C1 segment of cervical spinal cord (tissue), 14 donors: ENCODE measurements at places on chromosomes 12 and 14.

DNA sequence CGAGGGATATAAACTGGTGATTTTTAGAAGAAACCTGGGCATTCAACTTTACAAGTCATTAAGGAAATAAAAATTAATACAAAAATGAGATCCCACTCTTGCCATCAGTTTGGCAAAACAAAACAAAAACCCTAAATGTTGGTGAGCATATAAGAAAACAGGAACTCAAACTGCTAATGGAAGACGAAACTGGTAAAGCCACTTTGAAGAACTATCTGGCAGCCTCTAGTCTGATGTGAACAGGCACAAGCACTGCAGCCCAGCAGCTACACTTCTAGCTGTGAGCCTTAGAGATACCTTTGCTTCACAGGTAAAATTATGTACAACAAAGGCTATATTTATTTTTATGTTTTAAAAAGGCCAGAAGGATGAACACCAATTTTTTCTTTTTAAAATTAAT, 459.6 kb downstream of the ZFP36L1 start:
- DNase-seq: no peak

DNA sequence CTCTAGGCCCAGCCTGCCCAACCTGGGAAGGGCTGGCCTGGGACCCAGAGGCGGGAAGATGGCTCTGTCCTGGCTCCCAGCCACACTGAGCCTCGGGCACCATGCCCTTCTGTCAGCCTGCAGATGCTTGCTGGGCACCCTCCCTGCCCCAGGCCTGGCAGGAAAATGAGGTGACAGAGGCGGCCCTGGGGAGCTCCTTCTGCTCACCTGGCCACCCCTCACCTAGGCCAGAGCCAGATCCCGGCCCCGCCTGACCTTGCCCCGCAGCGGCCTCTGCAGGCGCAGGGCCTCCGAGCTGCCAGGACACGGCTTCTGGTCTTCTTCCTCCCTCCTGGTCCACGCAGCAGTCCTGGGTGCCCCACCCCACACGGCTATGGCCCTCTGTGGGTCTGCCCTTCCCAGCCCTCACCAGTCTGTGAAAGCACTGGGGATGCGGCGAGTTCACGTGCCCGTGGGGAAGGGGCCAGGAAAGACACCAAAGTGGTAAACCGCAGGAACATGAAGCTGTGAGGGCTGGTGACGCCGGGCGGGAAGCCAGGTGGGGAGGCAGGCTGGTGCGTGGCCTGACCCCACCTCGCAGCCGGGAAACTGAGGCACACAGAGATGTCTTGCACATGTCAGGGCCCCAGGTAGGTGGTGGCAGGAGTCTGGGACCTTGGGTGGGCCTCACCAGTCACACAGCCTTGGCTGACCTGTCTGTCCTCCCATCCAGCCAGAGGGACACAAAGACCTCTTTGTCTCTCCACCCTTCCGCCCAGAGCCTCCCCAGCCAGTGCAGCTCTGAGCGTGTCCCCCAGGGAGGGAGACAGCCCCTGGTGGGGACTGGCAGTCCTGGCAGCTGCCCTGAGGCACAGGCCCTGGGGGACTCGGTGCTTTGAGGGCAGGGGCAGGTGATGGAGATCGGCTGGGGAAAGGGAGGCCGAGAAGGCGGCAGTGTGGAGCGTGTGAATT, 12.8 kb downstream of the BAG5 start:
- peak; percentile 73 for DNase-seq

DNA sequence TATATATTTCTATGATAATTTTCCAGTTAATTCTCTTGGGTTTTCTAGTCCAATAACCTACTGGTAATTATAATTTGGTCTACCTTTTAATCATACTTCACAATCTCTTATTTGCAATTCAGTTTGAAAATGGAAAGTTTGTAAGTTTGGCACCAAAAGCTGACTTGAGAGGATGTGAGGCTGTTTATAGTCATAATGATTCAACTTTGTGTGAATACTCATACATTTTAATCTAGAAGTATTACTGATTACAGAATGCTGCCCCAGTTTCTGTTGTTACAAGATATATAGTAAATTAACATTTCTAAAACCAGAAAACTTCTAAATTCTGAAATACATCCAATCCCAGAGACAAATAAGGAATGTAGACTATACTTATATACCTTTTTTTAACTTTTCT, 158.2 kb downstream of the SLC38A4 start:
- no peak for DNase-seq

DNA sequence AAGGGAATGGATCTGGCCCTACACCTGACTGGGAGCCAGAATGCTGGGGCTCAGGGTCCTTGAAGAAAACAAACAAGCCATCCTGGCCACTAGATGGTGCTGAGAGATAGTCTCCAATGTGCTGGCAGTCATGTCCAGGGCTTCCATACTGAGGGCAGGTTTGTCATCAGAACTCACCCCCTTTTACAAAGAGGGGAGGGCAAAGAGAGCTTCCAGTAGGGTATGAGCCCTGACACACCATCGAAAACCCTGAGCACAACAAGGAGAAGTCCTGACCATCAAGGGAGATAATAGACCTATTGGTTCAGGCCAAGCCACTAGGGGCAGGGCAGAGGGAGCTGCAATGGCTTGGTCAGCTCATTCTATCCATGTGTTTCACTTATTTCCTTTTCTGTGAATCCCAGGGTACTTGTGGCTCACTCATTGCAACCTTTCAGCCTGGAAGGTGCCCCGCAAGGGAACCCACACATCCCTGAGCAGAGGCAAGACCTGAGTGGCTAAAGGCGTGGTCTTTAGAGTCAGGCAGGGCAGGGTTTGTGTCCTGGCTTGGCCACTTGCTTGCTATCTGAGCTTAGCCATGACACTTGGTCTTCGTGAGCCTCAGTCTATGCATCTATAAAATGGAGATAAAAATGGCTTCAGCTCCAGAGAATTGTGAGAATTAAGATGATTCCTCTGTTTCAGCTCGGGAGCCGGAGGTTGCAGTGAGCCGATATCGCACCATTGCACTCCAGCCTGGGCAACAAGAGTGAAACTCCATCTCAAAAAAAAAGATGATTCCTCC, 6.2 kb upstream of the PLEKHH1 start:
- DNase-seq: peak; percentile 68

- no peak for DNase-seq
Observed at GRCh38 chr12:62712681-62713573, 222.0 kb downstream of the PPM1H start.

DNA sequence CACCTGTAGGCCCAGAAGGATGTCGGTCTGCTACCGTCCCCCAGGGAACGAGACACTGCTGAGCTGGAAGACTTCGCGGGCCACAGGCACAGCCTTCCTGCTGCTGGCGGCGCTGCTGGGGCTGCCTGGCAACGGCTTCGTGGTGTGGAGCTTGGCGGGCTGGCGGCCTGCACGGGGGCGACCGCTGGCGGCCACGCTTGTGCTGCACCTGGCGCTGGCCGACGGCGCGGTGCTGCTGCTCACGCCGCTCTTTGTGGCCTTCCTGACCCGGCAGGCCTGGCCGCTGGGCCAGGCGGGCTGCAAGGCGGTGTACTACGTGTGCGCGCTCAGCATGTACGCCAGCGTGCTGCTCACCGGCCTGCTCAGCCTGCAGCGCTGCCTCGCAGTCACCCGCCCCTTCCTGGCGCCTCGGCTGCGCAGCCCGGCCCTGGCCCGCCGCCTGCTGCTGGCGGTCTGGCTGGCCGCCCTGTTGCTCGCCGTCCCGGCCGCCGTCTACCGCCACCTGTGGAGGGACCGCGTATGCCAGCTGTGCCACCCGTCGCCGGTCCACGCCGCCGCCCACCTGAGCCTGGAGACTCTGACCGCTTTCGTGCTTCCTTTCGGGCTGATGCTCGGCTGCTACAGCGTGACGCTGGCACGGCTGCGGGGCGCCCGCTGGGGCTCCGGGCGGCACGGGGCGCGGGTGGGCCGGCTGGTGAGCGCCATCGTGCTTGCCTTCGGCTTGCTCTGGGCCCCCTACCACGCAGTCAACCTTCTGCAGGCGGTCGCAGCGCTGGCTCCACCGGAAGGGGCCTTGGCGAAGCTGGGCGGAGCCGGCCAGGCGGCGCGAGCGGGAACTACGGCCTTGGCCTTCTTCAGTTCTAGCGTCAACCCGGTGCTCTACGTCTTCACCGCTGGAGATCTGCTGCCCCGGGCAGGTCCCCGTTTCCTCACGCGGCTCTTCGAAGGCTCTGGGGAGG, at the start of gene LTB4R:
Gene LTB4R, plus strand, starts transcription at position 857 of the 959 bp plus-strand sequence. CDS start 4,150 bp downstream, outside the sequence.
- peak; percentile 61 for DNase-seq

DNA sequence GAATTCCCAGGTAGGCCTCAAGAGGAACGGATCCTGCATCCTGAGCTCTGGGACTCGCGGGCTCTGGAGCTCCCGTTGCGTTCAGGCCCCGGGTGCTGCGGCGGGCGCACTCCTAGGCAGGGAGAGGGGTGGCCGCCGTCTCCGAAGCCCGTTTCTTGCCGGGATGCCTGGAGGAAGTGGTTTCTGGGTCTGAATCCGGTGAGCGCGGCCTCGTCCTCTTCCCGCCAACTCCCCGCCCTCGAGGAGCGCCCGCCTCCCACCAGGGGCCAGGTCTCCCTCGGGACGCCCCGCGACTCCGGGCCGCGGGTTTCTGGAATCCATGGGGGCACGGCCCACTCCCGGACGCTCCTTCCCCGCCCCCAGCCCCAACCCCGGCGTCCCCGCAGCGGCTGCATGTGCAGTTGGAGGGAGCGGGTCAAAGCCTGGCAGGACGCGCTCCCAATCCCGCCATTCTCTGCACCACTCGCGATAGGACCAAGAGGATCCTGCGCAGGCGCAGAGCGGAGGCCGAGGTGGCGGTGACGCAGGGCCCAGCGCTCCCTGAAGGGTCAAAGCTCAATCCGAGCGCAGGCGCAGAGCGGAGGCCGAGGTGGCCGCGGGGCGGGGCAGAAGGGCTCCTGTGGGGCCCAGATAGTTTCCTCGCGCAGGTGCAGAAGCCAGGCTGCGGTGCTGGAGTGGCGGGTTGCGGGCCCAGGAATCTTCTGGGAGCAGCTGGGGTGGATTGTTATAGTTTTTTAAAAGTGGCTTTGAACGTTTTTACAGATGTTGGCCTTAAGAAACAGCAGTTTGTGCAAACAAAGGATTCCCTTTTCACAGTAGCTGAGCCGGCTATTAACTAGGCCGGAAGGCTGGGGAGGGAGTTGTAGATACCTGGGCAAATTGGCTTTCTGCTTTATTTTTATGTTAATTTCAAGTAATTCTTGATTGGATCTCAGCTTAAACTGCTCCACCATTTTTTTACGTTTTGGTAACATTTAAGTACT, 796.4 kb downstream of the AACS start:
- DNase-seq: no peak

- DNase-seq: no peak
Observed at GRCh38 chr12:104544836-104545235, 88.1 kb downstream of the CHST11 start.

DNA sequence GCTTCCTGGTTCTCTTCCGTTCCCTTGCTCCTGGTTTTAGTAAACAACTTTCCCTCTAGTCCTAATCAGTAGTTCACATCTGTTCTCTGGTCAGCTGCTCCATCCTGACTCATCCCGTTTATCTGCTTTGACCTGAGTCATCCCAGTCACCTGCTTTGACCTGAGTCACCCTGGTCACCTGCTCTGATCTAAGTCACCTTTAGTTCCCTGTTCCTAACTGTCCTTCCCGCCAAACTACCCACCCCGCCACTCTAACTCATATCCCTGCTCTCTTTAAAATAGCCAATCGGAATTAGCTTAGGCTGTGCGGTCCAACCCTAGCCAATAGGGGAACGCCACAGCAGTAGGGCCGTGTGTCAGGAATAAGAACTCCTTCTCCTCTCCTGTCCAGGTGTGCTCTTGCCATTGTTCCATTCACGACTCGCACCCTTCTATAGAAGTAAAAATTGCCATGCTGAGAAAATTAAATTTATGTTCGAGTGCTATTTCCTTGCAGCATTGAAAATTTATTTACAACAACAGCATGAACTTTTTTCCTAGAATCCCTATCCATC, 3.1 kb upstream of the ANKRD33 start:
- no peak for DNase-seq

DNA sequence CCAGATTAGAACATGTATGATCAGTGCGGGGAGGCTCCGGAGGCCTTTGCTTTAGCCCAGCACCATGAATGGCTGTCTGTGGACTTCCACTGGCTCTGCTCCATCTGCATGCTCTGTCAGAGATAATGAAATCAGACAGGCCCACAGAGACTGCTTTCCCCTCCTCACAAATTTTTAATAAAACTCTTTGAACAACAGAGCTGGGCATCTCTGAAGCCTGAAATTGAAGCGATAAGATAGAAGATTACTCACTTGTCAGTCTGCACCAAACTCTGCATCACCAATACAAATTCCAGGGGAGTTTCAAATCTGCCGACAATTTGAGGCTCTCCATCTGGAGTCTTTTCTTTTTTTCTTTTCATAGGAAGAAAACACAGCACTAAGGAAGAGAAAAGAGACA, 110.0 kb downstream of the DYRK2 start:
- no peak for DNase-seq

DNA sequence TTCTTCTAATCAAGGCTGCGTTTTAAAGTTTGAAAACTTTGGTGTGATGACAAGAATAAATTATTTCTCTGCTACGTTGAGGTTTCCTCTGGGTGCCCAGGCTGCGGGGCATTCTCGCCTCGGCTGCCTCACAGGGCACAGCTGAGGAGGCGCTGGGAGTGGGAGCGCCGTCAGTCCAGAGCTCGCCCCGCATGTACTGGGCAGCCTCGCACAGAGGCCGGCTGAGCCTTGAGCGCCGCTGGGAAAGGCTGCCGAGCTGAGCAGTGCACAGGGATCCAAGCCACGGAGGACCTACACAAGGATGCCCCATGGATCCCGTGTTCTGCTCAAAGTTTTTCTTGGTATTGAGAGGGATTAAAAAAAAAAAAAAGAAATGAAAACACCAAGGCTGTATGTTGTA, 11.6 kb downstream of the RFX4 start:
- DNase-seq: no peak

- no peak for DNase-seq
Observed at GRCh38 chr14:20934148-20934762, 21.0 kb upstream of the RNASE2 start.

- DNase-seq: no peak
Observed at GRCh38 chr12:26661399-26661798, 171.6 kb downstream of the ITPR2 start.

DNA sequence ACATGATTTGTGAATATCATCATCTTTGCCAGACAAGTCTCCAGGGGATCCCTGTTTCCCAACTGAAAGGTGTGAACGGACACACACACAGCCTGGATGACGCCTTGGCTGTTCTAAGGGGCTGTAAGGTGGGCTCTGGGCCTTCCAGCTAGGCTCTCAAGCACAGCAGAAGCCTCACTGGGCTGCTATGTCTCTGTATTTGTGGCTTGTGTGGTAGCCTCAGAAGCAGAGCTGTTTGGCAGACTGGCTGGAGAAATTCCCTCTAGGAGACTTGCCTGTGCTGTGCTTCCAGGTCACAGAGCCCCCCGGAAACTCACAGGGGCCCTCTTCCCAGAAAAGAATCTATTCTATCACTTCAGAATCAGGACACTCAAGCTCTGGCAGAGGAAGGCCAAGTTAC, 21.4 kb downstream of the OTUB2 start:
- no peak for DNase-seq

DNA sequence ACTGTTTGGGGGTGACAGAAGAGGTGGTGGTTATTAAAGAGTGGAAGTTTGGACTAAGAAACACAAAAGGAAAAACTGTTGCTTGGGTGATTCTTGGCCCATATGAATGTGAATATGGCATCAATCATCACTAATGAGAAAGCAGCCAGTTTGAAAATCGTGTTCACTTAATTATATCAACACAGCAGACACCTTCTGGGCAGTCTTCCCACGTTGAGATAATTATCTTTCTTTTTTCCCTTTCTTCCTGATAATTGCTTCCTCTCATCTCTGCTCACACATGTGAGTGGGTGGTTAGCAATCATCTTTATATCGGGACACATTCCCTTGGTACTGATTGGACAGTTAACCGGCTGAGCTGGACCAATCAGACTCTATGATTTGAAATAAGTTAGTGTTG, 539.7 kb downstream of the AACS start:
- DNase-seq: no peak
